Fibroblast of skin of scalp (primary cell): ENCODE measurements at places on chromosomes 6 and 20.
A peak's percentile ranks its signal among the peaks of the same experiment; 100 is the strongest.

- no peak for DNase-seq
Measured at GRCh38 chr6:155434096-155434495, 21.5 kb downstream of the NOX3 start.

GRCh38 chr20:52787962-52788361 is 184.2 kb upstream of the TSHZ2 start:
- DNase-seq: no peak

DNA sequence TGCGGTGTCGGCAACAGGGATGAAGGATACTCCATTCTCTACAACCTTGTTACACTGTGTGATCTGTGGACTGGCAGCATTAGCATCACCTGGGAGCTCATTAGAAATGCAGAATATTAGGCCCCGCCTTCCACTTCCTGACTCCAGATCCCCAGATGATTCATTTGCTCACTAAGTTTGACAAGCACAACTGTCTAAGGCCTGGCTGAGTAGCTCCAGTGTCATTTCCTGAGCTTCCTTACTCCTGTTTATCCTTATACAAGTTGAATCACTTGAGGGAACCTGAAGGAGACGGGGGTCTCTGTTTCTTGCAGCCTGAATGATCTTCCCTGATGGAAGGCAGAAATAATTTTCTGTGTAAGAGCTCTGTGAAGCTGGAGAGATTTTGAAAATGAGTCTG is 32.7 kb upstream of the PROKR2 start:
- DNase-seq: no peak

- peak; percentile 61 for DNase-seq
Measured at GRCh38 chr6:134642279-134642678, 307.6 kb downstream of the ALDH8A1 start.

- no peak for DNase-seq
Measured at GRCh38 chr20:24489631-24490260, 20.3 kb downstream of the SYNDIG1 start.

- DNase-seq: no peak
Measured at GRCh38 chr6:1933292-1933691, 312.1 kb downstream of the GMDS start.

DNA sequence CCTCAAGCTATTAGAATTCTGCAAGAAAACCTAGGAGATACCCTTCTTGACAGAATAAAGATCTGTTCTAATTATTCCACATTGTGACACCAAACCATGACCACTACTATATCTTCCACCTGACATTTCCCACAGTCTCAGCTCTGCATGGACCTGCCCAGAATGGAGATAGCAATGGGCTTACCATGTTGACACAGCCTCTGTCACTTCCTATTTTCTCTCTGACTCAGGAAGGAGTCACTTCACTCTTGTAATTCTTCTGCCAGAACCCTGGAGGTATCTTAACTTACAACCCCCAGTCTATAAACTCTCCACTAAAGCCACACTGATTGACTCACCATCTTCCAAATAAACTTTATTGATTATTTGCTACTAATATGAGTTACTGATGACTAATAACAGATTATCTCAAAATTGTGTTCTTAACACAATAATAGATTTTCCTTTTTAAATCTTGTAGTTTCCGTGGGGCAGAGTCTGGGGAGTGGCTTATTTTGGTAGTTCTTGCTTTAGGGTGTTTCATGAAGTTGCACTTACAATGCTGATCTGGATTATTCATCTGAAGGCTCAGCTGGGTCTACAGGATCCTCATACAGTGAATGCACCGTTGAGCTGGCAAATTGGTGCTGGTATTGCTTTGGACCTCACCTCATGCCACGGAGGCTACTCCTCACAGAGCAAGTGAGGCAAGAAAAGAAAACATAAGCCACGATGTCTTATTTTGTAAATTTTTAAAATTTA is 869.9 kb downstream of the KIF16B start:
- DNase-seq: peak; percentile 73

GRCh38 chr6:15521582-15521981 is 141.2 kb downstream of the DTNBP1 start:
- DNase-seq: no peak

DNA sequence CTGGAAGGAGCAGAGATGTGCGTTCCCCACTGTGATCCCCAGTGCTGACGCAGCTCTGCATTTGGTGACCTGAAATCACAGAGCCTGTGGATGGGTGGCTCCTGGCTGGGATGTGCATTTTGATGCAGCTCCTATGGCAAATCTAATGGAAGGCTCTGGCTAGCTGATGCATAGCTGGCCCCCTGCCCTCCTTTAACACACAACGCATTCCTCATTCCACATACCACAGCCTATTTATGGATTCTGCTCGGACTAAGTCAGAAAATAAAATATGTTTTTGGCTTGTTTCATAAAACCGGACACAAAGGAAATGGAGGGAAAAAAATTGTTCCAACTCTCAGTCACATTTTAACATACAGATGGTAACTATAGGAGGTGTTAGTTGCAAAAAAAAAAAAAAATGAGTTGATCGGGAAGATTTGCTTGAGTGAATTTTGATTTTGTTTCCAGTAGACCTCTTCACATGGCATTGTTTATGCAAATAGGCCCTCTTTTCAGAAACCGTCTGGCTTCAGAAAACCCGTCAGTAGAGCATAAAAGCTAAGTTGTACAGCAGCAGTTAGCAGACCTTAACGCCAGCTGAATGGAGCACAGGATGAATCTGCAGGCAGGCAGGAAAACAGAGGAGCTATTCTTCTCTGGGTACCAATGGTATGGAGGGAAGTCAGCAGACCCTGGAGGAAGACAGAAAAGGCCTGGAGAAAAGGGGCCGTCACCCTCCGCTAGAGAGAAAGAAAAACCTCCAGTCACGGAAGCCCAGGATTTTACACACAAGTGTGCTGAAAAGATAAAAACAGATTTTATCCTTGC is 215.4 kb downstream of the HDGFL1 start:
- peak; percentile 85 for DNase-seq
